ENCODE measurements at places on chromosomes 1 and 21.

- DNase-seq, result no peak
Measured at GRCh38 chr1:91529856-91530255, 29.2 kb downstream of the CDC7 start.

- no peak for DNase-seq
Measured at GRCh38 chr1:245677461-245678240, 522.9 kb downstream of the KIF26B start.

GRCh38 chr1:101742509-101742908 is 254.2 kb downstream of the OLFM3 start:
- no peak for DNase-seq

GRCh38 chr21:16305686-16306085 is 575.9 kb downstream of the USP25 start:
- no peak for DNase-seq

DNA sequence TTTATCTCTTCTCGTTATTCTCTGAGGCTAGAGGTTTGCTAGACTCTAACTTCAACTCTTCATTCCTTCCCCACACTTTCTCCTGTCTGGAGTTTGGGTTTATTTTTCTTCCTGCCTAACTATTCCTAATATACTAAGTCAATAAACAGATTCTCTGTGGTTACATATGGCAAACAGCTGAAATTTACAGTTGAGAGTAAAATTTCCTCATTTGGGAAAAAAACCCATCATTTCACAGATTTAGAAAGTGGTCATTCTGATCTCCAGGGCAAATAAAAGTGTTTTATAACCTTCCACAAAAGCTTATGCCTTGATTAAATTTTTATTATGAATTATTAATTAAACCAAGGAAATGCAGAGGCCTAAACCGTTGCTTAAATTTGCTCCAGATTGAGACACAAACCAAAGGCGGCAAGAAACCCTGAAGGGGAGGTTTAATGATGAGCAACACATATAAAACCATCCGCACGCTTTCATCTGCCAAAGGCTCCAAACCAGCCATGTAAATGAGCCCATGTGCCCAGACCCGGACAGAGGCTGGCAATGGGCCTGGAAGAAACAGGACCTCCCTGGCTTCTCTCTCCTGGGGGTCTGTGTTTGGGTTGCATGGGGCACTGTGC is 201.7 kb upstream of the LMO4 start:
- no peak for DNase-seq

- DNase-seq, result no peak
Measured at GRCh38 chr1:153670257-153670858, 435 bp downstream of the ILF2 start.

DNA sequence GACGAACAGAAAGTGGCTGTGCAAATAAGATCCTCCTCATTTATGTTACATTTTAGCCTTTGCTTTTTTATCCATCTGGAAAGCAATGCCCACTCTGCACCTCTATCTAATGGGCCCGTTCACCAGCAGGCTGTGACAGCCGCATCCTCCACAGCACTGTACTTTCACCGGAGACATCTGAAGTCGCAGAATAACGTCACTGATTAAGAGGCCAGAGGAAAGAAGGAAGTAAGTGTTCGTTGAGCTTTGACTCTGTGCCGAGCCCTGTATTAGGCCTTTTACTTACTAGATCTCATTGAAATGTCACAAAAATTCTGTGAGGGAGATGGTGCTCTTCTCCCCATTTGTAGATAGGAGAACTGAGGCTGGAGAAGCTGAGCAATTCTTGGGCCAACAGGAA is 62.3 kb downstream of the KAZN start:
- DNase-seq, result no peak

GRCh38 chr1:221781102-221781755 is 39.3 kb upstream of the DUSP10 start:
- no peak for DNase-seq

DNA sequence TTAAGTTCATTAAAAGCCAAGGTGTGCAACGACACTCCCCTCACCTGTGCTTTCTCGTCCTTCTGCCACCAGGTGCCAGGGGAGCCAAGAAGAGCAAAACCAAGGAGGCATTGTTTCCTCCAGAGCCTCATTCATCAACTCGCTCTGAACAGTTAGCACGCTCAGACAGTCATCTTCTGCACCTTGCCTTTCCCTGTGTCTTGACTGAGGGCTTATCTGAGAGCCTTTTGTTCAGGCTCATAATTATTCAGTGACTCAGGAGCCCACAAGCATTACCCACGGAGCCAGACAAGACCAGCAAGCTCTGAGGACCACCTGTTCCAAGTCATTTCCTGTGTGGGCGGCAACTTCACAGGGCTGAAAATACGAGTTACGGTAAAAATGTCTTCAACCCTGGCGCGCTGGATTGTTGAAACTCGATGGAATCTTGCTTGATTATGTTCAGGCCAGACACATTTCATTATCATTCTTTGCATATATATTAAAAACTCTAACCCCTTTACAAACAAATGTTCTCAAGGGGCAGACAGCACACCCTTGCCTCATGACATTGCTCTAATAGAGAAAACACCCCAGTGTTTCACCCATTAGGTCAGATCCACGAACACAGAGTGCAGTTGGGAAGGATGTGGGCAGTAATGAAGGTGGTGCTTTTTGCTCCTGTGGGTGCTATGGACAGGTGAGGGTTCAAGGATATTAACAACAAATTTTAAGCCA is 89.7 kb upstream of the RUNX1 start:
- peak; percentile 50 for DNase-seq

- DNase-seq, result no peak
Measured at GRCh38 chr1:220565670-220566069, 37.7 kb downstream of the MARK1 start.

DNA sequence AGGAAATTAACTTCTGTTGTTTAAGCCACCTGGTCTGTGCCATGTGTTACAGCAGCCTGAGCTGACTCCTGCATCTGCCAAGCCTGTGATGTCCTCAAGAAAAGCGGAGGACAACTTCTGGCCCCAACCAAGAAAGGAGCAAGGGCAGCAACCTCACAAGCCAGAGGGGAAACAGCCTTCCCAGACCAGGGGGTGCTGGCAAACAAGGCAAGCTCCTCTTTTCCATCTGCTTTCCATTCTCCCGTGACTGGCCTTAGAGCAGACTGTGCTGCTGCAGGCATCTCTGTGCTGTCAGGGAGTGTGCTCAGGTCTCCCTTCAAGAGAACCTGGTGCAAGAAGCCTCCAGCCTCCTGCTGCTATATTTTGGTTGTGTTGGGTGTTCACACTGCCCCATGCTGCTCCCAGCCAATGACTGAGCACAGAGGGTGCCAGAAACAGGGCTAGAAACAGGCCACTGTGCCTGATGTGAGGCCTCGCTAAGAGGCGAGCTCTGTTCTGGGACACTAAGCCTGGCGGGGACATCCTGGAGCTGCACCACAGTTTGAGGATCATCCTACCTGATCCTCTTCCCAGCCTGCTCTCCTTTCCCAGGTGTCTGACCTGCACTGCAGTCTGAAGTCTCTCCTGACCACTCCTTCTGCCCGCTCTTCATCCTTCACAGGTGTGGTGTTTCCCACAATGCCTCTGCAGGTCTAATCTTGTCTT is 27.5 kb upstream of the SLAMF9 start:
- no peak for DNase-seq

DNA sequence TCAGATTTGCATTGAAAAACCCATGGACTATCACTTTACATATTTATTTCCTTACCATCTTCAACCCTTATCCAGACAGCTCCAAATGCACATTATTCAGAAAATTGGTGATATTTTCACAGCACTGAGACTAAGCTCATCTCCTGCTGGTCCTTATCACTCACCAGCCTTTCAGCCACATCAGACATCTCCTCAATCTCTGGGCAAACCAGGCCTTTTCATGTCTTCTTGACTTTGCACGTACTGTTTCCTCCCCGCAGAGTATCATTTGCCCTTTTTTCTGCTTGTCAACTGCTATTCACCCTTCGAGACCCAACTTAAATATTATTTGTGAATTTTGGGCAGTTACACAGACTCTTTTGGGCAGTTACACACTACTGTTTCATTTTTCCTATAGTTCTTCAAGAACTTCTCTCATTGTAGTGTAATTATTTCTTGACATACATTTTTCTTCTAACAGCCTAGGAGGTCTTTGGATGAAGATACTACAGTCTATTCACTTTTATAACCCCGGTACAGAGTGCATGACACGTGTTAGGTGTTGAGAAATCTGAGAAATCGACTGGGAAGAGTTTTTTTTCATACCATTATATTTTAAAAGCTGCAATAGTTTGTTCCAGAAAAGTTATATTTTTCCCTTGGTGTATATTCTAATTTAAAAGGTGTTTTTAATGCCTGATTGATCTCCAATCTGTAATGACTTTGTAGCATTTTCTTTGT is 98.0 kb downstream of the FGGY start:
- no peak for DNase-seq

GRCh38 chr1:11887666-11888007 is 28.9 kb upstream of the NPPB start:
- no peak for DNase-seq

GRCh38 chr1:147177611-147178380 is 5.5 kb upstream of the PRKAB2 start:
- DNase-seq, result no peak

GRCh38 chr1:235018720-235019444 is 109.8 kb downstream of the TOMM20 start:
- DNase-seq, result no peak

GRCh38 chr1:55839626-55840025 is 624.5 kb upstream of the USP24 start:
- no peak for DNase-seq

DNA sequence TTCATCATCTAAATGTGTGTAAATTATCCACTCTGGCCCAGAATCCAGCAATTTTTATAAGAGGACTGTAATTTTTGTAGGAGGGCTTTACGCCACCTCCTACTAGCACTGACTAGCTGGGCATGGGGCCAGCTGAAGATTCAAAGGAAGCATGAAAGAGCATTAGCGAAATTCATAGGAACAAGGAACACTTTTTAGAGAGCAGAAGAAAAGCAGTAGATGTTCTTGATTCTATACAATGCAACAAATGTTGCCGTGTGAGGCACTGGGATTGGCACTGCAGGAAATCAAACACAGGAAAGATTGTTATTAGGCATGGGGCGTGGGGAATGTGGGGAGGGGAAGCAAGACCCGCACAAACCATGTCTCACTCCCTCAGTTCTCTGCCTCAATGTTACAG is 58.4 kb upstream of the PARP1 start:
- DNase-seq, result no peak

GRCh38 chr1:203059485-203059884 is 26.3 kb downstream of the MYOG start:
- no peak for DNase-seq

GRCh38 chr1:230843503-230844309 is 24.6 kb downstream of the C1orf198 start:
- DNase-seq, result no peak

GRCh38 chr1:1393014-1393413 is 6.1 kb downstream of the CCNL2 start:
- DNase-seq, result no peak

- DNase-seq, result no peak
Measured at GRCh38 chr21:36377391-36377842, 7.8 kb upstream of the CHAF1B start.

DNA sequence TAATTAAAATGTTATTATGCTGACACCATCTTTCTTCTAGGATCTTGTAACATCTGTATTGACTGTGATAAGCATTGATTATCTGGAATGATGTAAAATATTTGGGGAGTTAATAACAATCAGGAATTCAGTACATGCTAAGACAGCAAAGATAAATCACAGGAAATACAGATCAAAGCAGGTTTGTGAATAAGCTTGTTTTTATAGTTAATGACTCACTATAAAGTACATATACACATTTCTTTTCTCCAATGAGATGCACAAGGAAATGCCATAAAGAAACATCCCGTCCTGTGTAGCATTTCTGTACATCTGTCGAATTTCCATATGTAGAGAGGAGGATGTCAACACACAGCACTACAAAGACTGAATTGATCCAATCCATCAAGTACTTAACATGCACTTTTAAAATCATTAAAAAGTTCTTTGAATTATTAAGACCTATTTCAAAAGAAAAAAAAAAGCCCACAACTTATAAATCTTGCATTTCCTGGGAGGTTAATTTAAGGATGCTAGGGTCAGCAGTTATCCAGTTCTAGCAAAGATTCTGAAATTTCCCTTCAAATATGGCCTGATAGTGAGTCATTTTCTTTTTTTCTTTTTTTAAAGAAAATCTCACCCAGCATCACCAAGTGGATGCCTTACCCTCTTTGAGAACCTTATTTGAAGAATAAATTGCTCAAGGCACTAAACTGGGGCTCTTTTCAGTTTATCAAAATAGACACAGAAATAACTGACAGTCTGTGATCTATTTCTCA is 243.2 kb upstream of the NR5A2 start:
- no peak for DNase-seq

DNA sequence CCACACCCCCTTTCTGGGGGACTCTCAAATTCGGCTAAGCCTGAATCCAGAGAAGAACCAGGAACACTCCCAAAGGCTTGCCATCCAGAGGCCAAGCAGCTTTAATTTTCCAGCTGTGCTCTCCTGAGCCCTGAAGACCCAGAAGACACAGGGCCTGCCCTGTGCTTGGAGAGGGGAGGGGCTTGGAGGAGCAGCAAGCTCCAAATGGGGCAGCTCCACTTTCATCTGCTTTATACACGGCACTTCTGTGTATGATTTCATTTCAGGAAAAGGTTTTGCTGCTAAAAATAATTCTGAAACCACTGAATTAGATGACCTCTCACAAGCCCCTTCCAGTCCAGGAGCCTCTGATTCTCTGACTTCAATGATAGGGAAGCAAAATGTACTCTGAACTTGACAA is 39.2 kb upstream of the CTTNBP2NL start:
- DNase-seq, result no peak

GRCh38 chr1:91621907-91622306 is 121.3 kb downstream of the CDC7 start:
- no peak for DNase-seq

DNA sequence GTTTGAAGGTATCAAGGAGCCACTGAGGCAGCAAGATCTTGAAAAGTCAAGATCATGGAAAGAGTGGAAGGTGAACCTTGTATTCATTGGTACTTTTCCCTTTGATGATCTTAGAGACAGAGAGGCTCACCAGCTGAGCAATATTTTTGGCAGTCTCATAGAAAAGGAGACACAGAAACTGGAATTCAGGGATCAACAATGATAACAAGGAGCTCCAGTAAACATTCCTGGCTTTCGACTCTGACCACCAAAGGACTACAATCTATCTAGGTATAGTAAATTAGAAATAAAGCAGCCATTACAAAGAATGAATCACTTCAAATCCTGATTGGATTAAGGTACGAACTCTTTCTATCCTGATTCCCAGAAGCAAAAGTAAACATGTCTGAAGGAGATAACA is 615.4 kb downstream of the KIF26B start:
- DNase-seq, result no peak
